H1 (cell line): ENCODE measurements at places on chromosomes 5 and 9.
A peak's percentile ranks its signal among the peaks of the same experiment; 100 is the strongest.

DNA sequence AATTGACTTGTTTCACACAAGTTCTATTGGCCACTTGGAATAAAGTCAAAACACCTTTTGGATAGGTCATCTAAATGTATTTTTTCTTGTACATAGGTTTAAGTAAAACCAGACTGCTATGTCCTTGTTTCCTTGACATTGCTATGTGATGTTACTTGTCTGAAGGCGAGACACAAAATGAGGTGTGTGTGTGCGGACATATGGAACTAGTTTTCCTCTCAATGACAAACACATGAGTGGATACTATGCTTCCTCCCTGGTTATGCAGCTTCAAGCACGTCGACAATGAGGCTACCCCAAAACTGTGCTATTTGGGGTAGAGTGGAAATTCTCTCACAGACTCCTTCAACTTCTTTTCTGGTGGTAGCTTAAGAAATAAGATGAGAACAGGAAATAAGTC lies 276.8 kb downstream of the GAS1 start:
- DNase-seq: no peak

GRCh38 chr9:133114886-133115603 lies 6.0 kb downstream of the RALGDS start:
- DNase-seq: no peak

DNA sequence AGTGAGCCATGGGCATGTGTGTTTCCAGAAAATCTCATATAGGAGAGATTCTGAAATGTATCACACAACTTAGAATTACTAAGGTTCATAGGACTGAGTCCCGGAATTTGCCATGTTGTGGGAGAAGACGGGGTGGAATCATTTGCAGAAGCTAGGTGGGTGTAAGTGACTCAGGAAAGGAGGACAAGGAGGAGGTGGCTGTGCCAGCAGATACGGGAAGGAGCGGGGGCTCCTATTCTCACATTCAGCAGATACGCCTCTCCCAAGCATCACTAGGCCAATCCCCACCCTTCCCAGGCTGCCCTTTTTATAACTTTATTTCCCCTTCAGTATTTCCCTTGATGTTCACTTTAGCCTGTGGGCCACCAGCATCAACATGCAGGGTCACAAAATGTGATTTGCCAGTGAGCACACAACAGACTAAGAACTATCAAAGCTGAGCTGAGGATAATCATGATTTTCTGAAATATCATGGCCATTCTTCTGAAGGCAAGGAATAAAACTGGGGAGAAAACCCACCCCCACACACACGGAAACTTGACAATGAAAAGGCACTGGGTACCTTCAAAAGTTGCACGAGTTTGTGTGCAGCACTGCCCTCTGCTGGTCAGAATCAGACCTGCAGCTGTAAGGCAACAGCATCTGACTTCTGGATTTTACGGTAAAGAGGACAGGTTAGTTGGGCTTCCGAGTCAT lies 133.2 kb downstream of the MTX3 start:
- DNase-seq: peak; percentile 41

DNA sequence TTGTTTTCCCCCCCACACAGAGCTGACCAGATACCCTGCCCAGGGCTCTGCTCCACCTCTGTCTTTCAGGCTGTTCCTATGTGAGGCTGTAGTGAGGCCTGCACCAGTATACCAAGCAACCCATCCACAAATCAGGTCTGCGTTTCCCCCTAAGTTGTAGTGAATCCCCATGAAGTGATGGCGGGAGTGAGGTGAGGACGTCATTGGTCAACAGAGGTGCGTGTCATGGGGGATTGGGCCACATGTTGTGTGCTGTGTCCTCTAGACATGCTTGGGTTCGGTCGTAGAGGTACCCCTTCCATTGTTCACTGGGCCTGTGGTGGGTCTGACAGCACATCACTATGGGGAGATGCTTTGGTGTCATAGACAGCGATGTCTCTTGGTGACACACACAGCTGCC lies 184.6 kb downstream of the CACNA1B start:
- DNase-seq: no peak

DNA sequence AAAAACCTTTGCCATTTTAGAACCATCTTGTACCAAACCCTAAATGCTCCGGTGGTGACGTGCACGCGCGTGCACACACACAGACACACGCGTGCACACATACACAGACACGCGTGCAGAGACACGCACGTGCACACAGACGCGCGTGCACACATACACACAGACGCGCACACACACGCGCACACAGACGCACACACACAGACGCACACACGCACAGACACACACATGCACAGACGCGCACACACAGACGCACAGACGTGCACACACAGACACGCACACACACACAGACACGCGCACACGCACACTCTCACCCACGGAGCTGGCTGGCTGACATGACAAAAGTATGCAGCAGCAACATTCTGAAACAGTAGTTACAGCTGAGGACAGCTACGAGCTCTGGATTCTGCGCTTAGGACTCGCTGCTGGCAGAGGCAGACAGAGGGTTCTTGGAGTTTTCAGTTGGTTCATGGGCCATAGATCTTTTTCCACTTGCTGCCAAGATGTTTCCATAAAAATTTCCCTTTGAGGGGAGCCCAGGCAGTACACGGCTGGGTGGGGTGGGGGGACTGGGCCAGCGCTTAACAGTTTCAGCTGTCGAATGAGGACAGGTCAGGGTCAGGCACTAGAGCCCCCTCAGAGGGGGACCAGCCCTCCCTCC lies 46.2 kb upstream of the UBAC1 start:
- no peak for DNase-seq

DNA sequence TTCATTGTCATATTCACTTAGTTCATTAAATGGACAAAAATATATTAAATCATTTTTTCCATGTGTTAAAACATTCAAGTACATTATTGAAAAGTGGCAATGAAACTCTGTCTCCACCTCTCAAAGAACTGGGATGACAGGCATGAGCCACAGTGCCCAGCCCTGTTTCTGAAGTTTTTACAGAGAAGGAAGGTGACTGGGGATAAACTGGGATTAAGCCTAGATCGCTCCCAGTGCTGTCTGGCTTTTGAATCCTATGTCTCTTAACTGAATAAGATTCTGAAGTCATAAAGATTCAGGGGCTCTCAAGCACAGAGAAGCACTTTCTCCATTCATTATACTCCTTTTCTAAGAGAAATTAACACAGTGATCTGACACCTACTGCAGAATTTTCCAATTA lies 88.3 kb downstream of the SLC38A9 start:
- DNase-seq: no peak

GRCh38 chr9:16453390-16453789 lies 417.1 kb downstream of the BNC2 start:
- no peak for DNase-seq

- no peak for DNase-seq
Measured at GRCh38 chr5:178739452-178740180, 9.2 kb upstream of the ZNF354A start.

- no peak for DNase-seq
Measured at GRCh38 chr9:101265261-101265660, 119.5 kb downstream of the BAAT start.

GRCh38 chr9:99326112-99326916 lies 104.2 kb downstream of the SEC61B start:
- DNase-seq: no peak
